Stimulated activated CD4-positive, alpha-beta T cell treated with anti-CD3 and anti-CD28 coated beads, Interleukin-4, amount 100 ng/mL, for 48 hours (primary cell): ENCODE measurements at places on chromosomes 16 and 17.
A peak's percentile ranks its signal among the peaks of the same experiment; 100 is the strongest.

DNA sequence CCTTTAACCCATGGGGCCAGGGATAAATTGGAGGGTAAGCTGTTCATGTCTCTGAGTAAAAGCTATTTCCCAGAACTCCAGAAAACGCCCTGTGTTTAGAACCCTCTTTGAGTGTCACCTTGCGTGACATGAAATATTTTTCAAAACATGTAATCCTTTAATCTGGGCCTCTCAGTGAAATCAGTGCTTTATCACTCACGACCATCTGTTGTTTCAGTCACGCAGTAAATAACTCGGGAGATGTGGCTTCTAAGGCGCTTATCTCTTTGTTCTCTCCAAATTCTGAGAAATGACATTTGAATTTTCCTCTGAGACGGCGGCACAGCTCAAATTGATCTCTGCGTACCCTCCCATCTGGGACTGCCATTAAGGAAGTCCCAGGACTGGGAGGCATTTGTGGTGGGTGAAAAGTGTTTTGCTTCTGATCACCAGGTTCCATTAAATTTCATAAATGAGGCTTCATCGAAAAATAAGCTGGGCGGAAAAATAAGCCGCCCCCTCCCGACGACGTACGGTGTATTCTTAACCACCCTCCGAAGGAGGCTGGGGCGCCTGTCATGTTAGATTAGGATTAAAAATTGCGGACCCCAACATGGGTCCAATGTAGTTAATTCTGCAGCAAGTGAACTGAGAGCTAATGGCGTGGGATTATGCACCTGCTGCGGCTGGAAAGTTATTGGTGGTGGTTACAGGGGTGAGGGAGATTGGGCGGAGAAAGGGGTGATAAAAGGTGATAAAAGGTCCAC lies 12.7 kb downstream of the WFDC1 start:
- DNase-seq: no peak

DNA sequence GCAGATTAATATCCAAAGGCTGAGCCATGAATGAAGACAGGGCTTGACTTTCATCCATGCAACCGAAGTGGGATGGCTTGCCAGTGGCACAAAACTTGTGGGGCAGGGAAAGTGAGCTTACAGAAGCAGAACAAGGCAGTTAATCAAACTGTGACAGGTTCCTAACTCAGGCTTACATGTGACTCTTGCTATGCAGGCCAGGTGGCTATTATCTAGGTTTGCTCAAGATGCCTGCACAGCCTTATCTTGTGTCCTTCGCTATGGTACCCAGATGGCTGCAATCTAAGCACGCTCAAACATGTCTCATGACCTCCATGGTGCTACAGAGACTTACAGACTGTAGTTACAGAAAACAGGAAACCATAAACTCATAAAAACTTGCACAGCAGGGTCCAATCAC lies 8.6 kb upstream of the DNAH9 start:
- no peak for DNase-seq

DNA sequence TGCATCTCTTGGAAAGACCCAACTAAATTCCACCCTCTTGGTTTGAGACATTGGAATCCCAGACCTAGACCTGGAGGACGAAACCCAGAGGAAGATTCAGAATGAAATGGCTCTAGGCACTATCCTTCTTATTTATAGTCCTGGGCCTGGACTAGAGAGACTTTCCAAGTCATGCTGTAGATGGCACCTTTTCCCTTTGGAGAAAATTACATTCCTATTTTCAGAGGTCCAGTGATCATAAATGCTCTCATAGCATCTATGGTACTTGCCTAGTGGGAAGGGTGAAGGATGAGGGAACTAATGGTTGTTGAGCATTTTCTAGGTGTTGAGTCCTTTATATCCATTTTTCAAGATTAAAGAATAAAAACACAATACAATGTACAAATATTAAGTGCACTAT lies 37.1 kb downstream of the SPACA3 start:
- DNase-seq: no peak

GRCh38 chr16:48365025-48365600 lies 20.1 kb downstream of the SIAH1 start:
- no peak for DNase-seq

GRCh38 chr16:30778549-30779244 lies 8.3 kb downstream of the ZNF629 start:
- no peak for DNase-seq

GRCh38 chr16:54152362-54153239 lies 134.0 kb downstream of the IRX3 start:
- DNase-seq: no peak

GRCh38 chr16:62194828-62195227 lies 158.6 kb upstream of the CDH8 start:
- no peak for DNase-seq

GRCh38 chr17:71380535-71380934 lies 740.3 kb upstream of the SOX9 start:
- no peak for DNase-seq

DNA sequence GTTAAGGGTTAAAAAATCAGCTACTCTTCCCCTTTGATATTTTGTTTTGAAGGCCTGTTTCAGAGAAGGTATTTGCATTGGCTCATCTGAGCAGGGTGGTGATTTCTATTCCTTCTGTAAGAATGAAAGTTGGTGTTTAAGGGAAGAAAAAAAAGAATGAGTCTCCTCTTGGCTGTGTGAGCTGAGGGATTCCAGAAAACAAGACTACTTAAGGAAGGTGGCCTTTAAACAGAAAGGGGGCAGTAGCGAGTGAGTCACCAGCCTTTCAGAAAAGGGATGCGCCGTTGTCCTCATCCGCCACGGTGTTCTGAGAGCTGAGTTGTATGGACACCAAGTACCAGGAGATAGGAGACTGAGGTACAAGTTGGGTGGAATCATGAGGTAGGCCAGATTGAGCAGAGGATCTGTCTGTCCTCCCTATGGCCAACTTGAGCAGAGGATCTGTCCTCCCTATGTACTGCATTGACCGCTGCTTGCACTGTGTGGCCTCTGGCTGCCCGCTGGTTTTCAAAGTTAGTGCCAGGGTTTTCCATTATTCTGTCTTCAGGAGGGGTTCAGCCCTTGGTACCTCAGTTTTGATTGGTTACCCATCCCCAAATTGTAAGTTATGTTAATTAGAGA lies 8.2 kb downstream of the PRKCA start:
- peak; percentile 28 for DNase-seq
